ENCODE measurements at places on chromosomes 12 and 14.

DNA sequence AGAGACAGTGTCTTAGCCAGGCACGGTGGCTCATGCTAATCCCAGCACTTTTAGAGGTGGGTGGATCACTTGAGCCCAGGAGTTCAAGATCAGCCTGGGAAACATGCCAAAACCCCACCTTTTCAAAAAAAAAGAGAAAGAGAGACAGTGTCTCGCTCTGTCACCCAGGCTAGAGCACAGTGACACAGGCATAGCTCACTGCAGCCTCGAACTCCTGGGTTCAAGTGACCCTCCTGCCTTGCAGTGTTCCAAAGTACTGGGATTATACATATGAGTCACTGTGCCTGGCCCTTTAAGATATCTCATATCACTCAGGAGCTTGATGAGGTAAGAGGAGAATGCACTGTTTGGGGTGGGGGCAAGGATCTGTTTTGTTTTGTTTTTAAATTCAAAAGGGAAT is 48.1 kb upstream of the LTBP2 start:
- no peak for DNase-seq

DNA sequence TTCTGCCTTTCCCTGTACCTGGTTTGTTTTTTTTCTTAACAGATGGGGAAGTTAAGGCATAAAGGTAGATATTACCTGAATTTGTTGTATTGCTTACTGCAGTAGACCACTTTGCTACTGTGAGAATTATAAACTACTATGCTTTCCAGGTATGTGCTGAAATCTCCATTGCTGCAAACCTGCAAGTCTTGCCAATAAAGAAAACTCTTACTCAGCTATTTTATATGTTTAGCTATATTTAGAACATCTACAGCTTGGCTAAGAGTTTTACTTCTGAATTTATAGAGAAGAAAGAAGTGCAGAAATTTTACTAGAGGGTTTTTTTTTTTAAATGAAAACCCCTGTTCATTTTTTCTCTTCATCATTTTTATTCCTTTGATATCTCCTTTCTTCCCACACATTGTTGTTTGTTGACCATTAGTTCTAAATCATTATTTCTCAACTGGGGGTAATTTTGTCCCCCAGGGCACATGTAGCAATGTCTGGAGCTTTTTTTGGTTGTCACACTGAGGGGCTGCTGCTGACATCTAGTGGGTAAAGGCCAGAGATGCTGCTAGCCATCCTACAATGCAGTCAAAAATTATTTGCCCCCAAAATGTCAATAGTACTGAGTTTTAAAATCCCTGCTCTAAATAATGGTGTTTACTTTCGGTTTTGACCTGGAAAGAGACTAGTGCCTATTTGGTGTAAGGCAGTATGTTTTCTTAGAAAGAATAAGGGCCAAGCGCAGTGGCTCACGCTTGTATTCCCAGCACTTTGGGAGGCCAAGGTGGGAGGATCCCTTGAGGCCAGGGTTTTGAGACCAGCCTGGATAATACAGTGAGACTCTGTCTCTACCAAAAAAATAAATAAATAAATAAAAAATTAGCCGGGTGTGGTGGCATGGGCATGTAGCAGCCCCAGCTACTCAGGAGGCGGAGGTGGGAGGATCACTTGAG is 48.6 kb downstream of the PCNX1 start:
- DNase-seq, result peak; percentile 68

GRCh38 chr12:115638733-115639647 is 638.5 kb downstream of the MED13L start:
- DNase-seq, result no peak

GRCh38 chr12:106152334-106152733 is 13.6 kb upstream of the NUAK1 start:
- DNase-seq, result no peak

DNA sequence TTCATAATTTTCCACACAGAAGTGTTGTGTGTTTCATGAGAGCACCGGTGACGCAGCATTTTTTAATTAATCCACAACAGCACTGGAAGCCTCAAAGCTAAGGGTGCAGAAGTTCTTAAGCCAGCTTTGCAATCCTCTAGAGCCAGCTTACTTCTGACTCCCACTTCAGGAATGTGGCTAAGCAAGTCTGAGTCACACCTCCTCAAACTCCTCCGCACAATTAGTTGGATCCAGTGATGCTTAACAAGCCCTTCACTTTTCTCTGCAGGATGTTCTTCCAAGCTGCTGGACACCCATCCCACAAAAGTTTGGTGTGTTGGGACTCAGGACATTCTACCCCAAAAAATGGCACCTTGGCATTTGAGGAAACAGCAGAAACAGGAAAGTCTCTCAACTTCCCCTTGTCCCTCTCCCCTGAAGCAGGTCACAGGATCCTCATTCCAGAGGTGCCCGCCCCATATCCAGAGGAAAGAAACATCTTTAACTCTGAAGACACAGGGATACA is 210.0 kb downstream of the PPM1H start:
- DNase-seq, result peak; percentile 73

DNA sequence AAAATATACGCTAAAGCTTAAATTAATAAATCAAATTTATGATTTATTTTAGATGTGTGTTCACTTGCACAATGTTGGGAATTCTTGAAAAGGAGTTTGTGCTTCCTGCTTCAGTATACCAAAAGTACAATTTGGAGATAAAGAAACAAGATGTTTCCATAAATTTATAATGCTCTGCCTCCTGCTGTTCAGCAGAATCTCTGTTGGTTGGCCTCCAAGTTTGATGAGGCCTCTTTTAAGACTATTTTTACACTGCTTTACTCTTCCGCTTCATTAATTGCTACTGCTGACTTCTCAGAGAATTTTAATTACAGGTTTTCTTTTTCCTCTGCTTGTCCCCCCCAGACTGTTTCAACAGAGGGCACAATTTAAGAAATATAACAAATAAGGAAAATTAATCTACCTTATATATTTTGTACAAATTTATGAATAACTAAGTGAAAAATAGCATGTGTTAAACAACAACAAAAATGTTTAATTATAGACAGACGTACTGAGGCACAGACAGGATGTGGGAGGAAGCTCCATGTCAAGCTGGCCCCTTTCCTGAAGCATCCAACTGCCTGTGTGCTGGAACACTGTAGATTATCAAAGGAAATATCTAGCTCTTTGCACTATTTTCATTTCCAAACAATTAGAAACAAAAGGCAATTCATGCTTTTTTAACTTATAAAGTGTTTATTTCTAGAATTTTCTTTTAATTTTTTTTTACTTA is 83.9 kb downstream of the PIK3C2G start:
- DNase-seq, result no peak

- no peak for DNase-seq
Measured at GRCh38 chr12:70652451-70652850, 15.2 kb upstream of the PTPRB start.

- no peak for DNase-seq
Measured at GRCh38 chr12:105860561-105861207, 278.1 kb downstream of the NUAK1 start.

DNA sequence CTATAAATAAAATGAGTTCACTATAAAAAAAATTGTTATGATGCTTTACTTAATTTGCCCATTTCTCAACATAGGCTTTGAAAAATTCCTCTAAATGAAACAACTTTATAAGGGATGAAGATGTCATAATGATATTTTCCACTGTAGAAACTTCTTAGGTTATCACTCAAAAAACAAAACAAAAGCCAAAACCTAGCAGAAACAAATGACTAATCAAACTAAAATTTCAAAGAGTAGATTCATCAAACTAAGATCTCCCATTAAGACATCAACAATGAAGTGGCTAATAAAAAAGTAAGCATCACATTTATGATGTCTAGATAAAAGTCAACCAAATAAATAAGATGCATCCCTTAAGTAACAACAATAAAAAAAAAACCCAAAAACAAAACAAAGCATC is 36.9 kb upstream of the TTC7B start:
- DNase-seq, result no peak
